ENCODE measurements at places on chromosomes 3 and 15.

GRCh38 chr3:51024121-51024520 is 349.4 kb downstream of the DOCK3 start:
- ATAC-seq: no peak

- ATAC-seq: peak; percentile 53
These were observed 141.3 kb upstream of the CCDC54 start for GRCh38 chr3:107235928-107236315.

- no peak for ATAC-seq
These were observed 70.2 kb upstream of the ST3GAL6 start for GRCh38 chr3:98692787-98693473.

DNA sequence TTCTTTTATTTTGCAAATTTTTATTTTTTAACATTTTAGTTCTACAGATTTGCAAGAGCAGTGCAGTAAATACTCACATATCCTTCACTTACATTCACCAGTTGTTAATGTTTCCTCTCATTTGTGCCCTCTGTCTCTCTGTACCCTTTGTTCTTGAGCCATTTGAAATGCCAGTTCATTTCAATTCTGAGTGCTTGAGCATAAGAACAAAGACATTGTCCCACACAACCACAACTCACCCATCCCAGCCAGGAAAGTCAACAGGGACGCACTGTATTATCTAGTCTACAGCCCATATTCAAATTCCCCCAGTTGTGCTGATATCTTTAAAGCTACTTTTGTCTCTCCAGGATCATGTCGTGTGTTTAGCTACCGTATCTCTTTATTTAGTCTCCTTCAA is 141.4 kb upstream of the SLC6A11 start:
- no peak for ATAC-seq

- ATAC-seq: no peak
These were observed 91.1 kb downstream of the MEIS2 start for GRCh38 chr15:37009288-37009687.

GRCh38 chr15:92527197-92527596 is 128.4 kb downstream of the FAM174B start:
- no peak for ATAC-seq

DNA sequence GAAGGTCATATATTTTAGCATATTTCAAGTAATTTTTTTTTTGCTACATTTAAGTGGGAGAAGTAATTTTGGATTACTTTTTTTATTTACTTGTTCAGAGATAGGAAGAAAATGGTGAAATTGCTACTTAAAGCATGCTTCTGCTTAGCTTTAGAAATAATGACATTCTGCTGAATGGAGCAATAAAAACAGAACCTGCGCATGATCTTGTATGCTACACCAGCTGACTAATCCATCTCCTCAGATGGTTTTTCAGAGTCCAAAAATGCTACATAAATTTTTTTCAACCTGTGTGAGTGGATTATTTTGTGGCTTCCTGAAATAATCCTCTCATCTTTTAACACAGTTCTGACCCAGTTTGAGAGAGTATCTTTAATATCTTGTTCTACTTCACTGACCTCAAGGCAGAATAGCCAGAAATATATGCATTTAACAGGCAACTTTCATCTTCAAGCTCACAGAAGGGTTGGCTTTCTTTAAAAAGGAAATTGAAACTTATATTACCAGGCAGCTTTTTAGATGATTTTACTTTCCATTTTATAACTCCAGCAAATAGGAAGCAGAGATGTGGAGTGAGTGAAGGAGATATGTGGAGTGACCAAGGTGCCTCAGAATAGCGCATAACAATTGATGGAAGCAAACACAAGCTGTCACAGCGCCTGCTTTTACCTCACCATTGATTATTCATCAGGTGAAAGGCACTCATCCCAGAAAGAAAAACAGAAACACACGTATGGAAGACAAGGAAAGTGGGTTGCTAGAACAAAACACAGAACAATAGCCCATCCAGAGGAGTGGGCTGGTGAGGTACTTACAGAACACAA is 136.6 kb downstream of the TGFBR2 start:
- ATAC-seq: no peak

GRCh38 chr15:55914446-55914845 is 79.0 kb downstream of the NEDD4 start:
- ATAC-seq: no peak

- ATAC-seq: no peak
These were observed 1.5 kb downstream of the CRBN start for GRCh38 chr3:3177861-3178497.

DNA sequence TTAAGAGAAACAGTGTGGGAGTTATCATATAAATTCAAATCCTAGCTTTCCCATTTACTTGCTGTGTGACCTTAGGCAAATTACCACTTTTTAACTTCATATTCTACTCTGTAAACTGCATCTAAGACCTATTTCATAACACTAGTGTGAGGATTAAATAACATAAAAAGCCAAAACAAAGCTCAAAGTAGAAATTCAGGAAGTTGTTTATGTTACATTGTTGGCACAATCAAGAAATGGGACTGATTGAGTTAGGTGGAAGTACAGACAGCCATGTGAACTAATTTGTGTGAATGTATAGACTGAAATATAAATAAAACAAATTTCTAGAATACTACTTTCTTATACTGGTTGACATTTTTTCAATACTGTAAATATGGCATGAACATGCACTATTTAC is 131.7 kb downstream of the STAG1 start:
- no peak for ATAC-seq

GRCh38 chr3:14433106-14433505 is 30.7 kb downstream of the SLC6A6 start:
- ATAC-seq: no peak

GRCh38 chr3:38453075-38453912 is at the start of gene ACVR2B:
Gene ACVR2B (plus strand): TSS chr3:38453890. CDS start chr3:38454323, 433 bp downstream.
- ATAC-seq: peak; percentile 47

- ATAC-seq: no peak
These were observed 612 bp upstream of the C15orf40 start for GRCh38 chr15:83012076-83012426.

GRCh38 chr15:59152694-59153450 is 47.9 kb downstream of the CCNB2 start:
- no peak for ATAC-seq

DNA sequence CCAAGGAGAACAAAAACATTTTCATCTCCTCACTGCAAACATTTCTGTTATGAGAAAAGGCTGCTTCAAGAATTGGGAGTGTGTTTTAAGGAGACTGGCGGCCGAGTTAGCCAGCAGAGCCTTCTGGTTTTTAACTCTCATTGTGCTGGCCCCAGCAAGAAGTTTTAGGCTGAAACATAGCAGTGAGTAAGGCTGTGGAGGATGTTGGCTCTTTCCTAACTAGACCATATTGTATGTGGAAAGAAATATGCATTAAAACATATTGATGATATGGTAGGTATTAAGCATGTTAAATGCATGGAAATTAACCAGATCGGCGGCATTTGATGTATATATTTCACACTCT is 90.7 kb downstream of the TIGIT start:
- no peak for ATAC-seq

- no peak for ATAC-seq
These were observed 111.0 kb upstream of the TGFBR2 start for GRCh38 chr3:30495172-30496065.

- no peak for ATAC-seq
These were observed 2.6 kb downstream of the MKRN2 start for GRCh38 chr3:12559520-12559919.

DNA sequence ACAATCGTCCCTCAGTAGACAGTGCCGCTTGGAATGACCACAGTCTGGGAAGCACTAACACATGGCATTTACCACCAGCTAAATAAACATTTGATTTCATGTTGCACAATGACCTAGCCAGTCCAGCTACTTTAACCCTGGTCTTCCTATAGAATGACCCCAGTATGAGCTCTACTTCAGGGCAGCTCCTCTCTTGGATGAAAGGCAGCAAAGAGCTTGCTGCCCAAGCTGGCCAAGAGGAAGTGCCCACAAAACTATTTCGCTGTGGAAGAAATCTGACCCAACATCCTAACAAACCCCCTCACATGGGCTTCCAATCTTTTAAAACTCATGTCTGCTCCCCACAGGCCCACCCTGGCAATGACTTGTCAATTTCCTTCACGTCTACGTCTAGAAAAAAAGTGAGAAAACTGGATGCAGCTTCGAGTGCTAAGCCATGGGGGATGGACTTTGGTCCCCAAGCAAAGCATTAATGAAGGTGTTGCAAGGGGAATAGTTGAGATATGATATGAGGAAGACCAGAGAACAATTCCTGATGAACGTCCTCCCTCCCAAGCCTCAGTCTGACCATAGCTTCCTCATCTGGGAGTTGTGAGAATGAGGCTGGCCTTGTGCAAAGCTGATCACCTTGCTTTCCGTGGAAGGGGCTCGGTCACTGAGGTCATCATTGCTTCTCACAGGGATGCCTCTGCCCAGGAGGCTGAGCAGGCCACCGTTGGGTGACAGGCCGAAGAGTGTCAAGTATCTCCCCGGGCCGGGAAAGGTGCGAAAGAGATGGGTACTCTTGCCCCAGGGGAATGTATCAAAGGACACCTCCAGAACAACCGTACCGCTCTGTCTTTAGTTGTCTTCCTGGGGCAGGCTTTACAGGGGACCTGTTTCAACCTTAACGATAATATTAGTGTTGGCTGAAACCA is 964 bp downstream of the SLC25A20 start:
- ATAC-seq: no peak

DNA sequence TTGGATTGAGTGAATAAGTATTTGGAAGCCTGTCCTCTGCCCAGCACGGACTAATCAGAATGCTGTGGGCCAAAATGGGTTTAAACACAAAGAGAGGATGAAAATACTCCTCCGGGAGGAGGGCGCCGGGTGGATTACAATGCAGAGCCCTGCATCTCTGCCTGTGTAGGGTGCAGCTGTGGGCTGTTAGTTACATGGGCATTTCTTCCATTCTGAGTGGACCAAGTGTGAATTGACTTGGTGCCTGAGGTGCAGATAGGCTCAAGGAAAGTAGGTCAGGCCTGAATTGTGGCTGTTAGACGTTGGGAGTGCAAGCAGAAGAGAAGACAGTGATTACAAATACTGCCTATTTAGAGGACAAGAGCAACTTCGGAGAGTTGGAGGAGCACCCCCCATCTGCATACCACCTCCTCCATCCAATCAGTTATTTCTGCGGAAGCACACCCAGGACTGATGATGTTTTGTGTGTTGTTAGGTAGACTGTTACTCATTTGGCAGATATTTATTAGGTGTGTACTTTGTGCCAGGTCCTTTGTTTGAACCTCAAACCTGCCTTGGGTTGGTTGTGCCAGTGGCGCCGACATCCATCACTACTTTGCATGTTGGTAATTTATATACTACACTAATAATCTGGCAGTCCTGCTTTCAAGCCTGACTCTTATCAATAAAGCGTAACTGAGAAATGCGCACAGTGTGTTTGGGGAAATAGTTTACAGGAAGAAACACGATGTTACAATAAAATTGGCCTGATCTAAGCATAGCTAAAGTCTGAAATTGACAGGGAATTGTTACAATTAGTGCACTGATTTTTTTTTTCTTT is 33.0 kb downstream of the PTPRG start:
- no peak for ATAC-seq

GRCh38 chr15:99967841-99968371 is 234.7 kb upstream of the LYSMD4 start:
- no peak for ATAC-seq

DNA sequence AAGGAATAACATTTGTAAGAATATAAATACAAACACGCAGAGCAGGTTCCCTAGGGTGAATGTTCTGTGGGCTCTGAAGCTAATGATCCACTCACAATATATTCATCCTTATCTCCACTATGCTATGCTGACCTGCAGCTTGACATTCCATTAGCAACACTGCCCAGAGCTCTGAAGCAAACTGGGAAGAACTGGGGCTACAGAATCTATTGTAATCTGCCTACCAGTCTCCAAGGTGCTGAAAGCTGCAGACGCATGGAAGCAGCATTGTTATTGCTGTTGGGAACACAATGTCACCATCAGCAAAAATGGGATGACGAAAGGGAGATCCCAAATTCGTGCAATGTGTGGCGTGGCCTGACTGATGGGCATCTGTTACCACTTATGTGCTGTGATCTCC is 316.7 kb upstream of the RORA start:
- ATAC-seq: no peak

- no peak for ATAC-seq
These were observed 32.2 kb downstream of the SLC24A1 start for GRCh38 chr15:65653801-65654521.

- no peak for ATAC-seq
These were observed 216.4 kb downstream of the DPH6 start for GRCh38 chr15:35329521-35329961.

GRCh38 chr15:70362350-70362749 is 264.6 kb upstream of the TLE3 start:
- ATAC-seq: no peak

DNA sequence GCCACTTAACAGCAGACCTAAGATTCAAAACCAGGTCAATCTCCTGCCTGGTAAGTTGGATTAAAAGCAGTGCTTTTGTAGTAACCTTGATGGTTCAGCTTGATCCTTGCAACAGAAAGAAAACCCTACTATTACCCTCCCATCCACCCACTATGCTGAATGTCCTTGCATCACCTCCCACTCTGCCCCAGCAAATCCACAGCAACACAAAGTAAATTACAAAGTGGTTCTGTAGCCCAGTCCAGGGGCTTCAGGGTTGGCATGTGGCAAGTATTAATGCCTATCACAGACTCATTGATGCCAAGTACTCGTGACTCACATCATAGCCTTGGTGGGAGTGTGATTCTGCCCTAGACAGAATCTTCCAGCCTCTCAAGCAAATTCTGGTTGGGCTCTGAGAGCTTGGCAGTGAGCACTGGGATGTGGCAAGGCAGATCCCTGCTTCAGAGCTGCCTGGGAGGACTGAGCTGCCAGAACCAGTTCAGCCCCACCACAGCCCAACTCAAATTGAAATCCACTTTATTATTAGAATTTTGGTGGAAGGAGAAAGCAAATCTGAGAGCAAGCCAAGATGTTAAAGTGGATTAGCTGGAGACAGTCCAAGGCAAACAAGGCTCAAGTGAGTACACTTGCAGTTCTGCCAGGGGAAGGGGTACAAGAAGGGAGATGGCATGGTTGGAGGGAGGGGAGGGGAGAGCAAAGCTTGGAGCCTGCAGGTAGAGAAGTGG is 225.8 kb upstream of the UMPS start:
- no peak for ATAC-seq

- no peak for ATAC-seq
These were observed 336.1 kb upstream of the PROK2 start for GRCh38 chr3:72120806-72121778.

DNA sequence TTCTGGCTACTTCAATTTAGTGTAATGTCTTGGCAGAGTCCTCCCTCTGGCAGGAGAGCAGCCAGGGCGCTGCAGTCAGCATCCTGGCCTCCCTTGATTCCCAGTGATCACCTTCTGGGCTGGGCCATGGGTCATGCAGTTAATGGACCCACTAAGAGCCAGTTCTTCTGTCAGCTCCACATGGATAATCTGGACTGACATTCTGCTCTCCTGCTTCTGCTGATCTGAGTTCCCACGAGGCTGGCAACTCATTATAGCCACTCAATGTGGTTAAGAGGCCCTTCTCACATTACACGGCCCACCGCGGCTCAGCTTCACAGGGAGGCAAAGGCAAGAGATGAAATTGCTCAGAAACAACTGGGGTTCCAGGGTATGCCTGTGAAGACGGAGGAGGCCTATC is 94.0 kb downstream of the WDR76 start:
- no peak for ATAC-seq

DNA sequence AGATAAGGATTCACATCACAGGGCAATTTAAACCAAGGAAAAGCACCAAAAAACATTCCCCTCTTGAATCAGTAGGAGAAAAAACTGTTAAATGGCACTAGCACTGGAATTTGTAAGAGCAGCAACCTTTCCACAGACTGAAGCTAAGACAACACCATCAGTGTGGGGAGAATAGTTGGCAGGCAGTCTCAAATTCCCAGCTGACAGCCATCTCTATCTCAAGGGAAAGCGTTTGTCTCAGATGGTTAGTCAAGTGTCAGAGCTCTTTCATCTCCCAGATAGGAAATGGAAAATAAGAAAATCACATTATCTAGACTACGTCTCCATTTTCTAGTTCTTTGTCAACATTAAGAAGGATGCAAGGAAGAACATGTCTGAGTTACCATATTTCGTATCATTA is 228.7 kb downstream of the WDR72 start:
- ATAC-seq: no peak

Data from activated CD4-positive, CD25-positive, alpha-beta regulatory T cell treated with anti-CD3 and anti-CD28 coated beads, Interleukin-2, amount 50 U/mL, for 24 hours (primary cell).